ENCODE measurements at places on chromosomes 5 and 9. TPM values are rescaled to one million over a fixed set of nuclear protein-coding genes. Genes with fewer than 3 reads are reported as not detected.

Gene PCAT7
- 7.9 TPM for polyA plus RNA-seq

Gene PCDHB5
- polyA plus RNA-seq: 3.8 TPM

Gene TRPM6
- 0.08 TPM for polyA plus RNA-seq

Gene MYO10
- polyA plus RNA-seq: 27.2 TPM

DNA sequence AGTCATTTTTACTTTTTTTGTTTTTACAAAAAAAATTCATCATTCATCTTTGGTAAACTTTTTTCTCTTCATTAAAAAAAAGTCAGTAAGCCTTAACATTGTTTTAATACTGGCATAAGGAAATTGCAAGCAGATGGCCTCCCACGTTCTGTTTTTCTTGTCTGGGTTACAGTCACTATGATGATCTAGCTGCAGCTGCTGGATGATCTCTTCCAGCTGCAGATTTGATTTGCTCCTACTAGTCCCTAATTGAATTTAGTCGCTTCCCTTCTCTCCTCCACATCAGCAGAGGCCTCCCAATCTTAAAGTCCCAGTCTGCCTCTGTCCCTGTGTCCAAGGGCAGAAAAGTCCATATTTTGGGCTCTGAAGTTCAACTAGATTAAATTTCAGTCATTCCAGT, 106.8 kb upstream of the PTGER4 start:
- peak; percentile 73 for DNase-seq

- DNase-seq: no peak
Measured at GRCh38 chr9:131310833-131311554, 21.5 kb downstream of the PLPP7 start.

DNA sequence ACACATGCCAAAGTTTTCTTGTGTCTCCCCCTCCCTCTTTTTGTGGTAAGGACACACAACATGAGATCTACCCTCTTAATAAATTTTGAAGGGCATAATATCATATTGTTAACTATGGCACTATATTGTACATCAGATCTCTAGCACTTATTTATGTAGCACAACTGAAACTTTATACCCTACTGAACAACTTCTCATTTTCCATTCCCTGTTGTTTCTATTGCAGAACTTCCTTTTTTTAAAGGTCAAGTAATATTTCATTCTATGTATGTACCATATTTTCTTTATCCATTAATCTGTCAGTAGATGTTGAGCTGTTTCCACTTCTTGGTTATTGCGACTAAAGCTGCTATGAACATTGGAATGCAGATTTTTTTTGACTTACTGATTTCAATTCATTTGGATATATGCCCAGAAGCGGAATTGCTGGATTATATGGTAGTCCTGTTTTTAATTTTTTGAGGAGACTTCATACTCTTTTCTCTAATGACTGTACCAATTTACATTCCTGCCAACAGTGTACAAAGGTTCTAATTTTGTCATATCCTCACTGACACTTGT, 305.3 kb downstream of the PRR16 start:
- no peak for DNase-seq

DNA sequence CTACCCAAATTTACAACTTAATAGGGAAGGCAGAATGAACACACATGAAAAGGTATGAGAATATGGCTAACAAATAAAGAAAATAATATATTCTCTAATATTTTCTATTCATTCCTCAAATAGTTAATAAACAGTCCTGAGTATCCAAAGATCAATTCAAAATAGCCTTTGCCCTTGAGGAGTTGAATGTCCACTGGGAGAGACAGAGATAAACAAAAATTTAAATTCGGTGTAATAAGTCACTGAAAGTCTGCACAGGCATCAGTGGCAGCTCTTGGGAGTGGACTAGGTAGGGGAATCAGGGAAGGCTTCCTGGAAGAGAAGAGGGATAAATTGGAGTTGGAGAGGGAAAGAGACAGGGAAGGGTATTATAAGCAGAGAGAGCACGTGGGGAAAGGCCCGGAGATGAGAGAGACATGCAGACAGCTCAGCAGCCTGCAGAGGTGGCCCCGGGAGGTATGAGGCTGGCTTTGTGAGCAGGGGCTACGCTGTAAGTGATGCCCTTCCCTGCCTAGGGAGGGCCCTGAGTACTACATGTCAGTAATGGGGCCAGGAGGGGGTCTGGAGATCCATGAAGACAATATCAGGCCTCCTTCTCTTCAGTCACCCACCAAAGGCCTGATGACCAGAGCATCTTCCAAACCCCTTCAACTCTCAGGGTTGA, 137.1 kb downstream of the PDE8B start:
- DNase-seq: no peak

- no peak for DNase-seq
Measured at GRCh38 chr5:149002761-149003689, 59.8 kb downstream of the SH3TC2 start.

DNA sequence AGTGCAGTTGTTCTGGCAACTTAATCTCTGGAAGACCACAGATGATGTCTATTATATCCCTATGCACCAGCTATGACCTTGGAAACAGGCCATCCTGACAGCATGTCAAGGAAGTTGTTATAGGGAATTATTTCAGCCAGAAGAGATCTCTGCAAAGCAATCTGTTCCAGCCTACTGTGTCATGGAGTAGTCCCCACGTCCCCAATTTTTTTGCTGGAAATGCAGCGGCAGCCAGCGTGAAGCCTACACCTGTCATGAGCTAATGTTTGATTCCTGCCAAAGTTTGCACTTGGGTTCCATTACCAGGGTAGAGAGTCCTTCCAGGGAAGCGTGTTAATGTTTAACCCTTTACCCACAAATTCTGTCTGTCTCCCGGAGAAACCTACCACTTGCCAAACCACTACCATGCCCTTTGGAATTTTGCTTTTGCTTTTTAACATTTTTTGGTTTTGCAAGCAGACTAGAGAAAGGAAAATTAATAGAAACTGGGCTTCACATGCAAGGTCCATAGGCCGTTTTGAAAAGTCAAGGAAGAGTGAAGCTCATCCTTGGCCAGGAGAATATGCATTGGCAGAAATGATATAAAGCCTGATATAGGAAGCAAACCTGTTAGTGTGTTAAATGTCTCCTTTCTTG, 174.9 kb upstream of the SPRY4 start:
- peak; percentile 89 for DNase-seq

GRCh38 chr9:132041798-132042197, 37.9 kb downstream of the MED27 start:
- DNase-seq: no peak

DNA sequence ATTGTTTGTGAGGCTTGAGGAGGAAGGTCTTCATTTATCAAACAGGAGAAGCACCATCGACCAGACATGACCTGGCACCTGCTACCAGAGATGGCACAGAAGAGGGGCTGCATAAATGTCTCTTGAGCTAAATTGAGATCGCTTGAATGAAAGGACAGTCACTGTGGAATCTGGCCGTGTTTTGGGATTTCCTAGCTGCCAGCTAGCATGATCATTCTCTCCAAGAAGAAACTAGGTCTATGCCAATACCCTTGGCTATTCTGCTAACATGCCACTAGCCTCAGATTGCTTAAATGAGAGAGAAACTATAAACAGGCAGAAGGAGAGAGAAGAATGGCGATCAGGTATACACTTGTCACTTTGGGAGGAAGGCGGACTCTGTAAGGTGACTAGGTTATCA, 249.3 kb downstream of the CRB2 start:
- no peak for DNase-seq

- DNase-seq: peak; percentile 57
Measured at GRCh38 chr9:113657765-113658544, 194.4 kb downstream of the RGS3 start.

DNA sequence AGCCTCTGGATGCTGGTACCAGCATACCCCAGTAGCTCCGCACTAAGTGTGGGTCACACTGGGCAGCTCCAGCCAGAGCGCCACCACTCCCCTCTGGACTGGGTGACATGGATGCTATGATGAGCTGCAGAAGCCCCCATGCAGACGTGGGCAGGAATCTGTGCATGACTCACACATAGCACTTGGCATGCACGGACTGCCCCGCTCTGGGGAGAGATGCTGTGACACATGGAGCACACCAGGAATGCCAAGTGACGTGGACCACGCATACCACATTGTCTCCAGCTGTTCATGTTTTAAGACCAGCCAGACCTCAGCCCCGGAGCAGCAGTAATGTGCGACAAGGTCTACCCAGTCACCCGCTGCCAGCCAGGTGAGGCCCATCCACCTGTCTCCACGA, 64.1 kb downstream of the SEMA4D start:
- no peak for DNase-seq

DNA sequence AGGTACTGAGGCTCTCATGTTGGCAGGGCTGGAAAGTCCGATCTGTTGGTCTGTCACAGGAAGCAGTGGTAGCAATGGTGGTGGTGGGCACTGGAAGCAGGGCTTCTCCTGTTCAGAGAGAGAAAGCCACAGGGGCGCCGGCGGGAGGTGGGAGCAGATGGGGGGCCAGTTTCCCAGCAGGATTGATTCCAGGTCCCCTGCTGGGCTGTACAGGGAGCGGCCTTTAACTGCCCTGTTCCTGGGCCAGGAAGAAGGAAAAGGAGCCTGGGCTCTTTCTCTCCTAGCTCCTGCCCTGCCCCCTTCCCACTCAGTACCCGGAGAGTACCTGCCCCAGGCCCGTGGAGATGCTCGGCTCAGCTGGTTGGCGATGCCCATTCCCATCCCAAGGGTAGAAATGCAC, 2.6 kb upstream of the DAB2IP start:
- no peak for DNase-seq

DNA sequence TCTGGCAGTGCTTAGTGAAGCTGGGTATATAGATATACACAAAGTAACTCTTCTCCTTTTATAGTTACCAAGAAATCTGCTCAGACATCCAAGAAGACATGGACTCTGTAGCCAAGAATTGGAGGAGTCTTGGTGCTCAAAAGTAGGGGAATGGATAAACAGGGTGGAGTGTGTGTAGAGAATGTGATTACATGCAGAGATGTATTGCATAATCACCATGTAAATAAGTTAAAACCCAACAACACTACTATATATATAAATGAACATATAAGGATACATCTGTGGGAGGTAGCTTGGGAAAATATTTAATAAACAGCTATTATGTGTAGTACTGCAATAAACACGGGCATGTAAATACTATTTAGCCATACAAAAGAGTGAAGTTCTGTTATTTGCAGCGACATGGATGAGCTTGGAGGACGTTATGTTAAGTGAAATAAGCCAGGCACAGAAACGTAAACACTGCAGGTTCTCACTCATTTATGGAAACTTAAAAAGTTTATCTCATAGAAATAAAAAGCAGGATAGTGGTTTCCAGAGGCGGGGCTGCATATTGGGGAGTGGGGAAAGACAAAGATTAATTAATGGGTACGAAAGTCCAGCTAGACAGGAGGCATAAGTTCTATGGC, 207.5 kb downstream of the TENT4A start:
- no peak for DNase-seq

GRCh38 chr9:109349421-109349846, 28.6 kb upstream of the EPB41L4B start:
- peak; percentile 67 for DNase-seq

DNA sequence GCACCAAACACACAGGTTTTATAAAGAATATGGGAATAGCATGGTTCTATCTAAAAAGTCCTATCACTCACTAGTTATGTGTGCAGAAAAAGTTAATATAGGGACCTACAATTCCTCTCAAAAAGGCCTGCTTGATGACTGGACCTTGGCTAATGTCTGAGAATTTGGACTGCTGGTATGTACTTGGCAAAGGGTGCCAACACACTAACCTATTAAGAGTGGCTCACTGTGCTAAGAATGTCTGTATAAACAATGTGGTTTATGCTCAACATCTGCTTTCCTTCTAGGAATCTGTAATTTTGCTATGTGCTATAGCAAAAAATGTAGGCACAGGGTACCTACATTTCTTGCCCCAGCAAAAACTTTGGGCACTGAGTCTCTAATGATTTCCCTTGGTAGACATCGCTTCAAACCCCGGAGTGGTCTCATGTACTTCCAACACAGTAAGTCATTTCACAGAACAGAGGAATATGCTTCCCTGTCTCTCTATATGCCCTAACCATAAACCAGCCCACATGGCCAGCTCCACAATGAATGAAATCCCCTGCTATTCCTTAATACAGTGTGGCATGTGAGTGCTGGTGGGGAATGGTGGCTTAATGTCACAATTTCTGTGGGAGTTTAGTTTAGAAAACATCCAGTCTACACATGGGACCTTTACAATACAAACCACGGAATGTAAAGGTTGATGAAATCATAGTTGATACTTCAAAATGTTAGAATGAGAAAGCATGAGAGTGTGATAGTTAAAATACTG, 101.7 kb downstream of the UBAP2 start:
- DNase-seq: no peak

- no peak for DNase-seq
Measured at GRCh38 chr9:3244963-3245653, 280.7 kb downstream of the RFX3 start.

- DNase-seq: no peak
Measured at GRCh38 chr5:13865312-13865711, 79.2 kb downstream of the DNAH5 start.

DNA sequence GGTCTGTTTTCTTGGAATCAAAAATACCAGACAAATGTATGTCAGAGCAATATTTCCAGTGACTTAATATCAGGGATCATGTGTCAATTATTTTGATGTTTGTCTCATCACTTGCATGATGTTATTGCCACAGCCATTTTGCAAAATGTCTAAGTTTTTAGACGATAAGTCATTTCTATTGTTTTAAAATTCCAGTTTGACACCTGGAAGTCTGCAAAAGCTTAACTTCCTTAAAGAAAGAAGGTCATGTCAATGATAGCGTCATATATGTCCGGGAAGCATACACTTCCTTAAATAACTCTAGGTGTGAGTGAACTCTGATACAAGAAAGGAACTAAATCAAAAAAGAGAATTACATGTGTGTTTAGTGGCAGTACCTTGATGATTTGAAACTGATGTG, 259.5 kb downstream of the EDIL3 start:
- no peak for DNase-seq
